ENCODE measurements at places on chromosomes 13 and 19. TPM values are rescaled to one million over a fixed set of nuclear protein-coding genes. Genes with fewer than 3 reads are reported as not detected.

DNA sequence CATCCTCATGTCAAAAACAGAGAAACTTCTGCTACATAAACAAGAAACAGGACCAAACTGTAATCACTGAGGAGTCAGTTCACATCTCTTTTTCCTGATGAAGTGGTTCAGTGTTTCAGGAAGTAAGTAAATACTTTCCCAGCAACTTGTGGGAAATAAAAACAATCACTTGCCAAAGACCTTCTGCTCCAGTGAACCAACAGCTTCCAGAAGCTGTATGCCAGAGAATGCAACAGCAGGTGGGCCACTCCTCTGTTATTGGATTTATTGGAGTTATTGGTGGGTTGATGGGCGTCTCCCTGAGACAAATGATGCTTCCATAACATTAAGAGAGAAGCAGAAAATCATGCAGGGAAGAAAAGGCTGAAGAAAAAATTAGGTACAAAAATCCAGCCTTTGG is 9.9 kb downstream of the SLC6A16 start:
- DNase-seq = no peak

DNA sequence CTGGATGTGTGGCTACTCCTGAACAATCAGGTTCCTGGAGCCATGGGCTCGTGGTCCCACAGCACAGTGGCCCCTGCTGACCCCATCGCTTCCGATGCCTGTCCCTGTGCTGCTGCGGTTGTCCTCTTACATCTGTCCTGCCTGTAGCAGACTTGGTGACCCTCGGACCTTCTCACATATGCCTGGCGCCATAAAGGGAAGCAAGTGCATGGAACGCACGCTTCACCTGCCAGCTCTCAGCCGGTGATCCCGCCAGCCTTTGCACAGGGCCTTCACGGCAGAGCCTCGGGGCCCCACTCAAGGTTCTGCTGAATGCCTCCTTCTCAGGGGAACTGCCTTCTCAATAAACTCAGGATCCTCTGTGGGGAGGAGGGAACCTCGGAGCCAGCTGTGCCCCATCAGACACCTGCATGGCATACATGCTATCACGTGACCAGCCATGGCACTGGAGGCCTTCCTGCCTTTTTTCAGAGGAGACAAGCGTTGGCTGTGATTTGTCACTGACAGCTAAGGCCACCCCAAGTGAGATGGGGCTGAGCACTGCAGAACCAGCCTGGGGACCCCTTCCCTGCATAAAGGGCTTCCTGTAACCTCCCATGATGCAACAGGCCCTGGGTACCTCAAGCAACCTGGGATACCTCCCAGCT is 24.3 kb downstream of the PEPD start:
- no peak for DNase-seq

The MIER2 gene
- polyA plus RNA-seq = 33.9 TPM

DNA sequence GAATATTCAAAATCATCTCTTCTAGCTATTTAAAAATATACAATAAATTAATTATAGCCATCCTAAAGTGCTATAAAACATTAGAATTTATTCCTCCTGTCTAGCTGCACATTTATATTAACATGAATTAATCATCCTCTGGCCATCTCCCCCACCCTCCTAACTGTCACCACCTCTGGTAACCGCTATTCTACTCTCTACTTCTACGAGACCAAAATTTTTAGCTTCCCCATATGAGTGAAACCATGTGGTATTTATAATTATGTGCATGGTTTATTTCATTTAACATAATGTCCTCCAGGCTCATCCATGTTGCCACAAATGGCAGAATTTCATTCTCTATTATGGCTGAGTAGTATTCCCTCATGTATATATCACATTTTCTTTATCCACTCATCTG is 265.2 kb downstream of the COG6 start:
- no peak for DNase-seq

- no peak for DNase-seq
Measured at GRCh38 chr13:112182846-112183531, 116.0 kb downstream of the SOX1 start.

DNA sequence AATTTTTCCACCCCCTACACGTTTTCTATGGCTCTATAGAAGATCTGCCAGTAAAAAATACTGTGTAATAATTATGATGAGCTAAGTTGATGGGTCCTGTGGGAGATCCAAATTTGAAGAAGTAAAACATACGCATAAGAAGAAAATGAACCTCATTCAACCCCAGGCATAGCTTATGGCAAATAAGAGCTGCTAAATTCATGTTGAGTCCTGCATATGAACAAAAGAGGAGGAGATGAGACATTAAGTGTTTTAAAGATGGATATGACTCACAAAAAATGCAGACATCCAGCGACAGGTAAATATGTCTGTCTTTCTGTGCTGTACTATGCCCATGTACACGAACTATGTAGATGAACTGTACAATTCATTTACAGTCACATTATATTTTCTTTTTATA is 101.9 kb downstream of the LIG4 start:
- DNase-seq = no peak
